Stimulated activated CD8-positive, alpha-beta memory T cell treated with anti-CD3 and anti-CD28 coated beads, Interleukin-7, amount 100 ng/mL, for 48 hours (primary cell): ENCODE measurements at places on chromosomes 3 and 15.
A peak's percentile ranks its signal among the peaks of the same experiment; 100 is the strongest.

GRCh38 chr15:58742022-58742813, 7.3 kb downstream of the ADAM10 start:
- DNase-seq = no peak

DNA sequence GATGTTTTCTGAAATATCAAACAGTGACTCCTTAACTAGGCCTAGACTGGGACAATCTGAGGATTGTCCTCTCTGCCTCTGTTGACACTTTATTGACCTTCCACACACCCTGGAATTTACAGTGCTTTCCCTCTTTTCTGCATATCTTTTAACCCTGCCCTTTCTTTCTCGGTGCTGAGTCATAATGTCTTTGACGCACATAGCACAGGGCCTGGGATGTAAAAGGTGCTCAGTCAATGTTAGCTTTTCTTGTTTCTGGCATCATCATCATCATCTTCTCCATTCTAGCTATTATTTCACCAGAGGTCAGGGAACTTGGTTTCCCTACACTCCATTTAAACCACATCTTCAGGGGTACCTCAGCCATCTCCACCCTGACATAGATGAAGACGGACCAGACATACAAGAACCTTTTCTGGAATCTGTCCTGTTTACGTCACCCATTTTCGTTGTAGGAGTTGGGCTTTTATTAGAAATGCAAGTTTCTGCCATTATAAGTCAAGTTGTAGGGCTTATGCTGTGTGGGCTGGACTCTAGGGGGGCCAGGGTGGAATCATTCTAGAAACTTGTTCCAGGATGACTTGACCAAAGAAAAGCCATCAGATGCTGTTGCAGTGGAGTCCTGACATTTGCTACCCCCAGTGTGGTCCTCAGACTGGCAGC, 46.6 kb downstream of the ZBTB38 start:
- no peak for DNase-seq

GRCh38 chr15:51054535-51054934, 40.2 kb downstream of the TNFAIP8L3 start:
- no peak for DNase-seq

DNA sequence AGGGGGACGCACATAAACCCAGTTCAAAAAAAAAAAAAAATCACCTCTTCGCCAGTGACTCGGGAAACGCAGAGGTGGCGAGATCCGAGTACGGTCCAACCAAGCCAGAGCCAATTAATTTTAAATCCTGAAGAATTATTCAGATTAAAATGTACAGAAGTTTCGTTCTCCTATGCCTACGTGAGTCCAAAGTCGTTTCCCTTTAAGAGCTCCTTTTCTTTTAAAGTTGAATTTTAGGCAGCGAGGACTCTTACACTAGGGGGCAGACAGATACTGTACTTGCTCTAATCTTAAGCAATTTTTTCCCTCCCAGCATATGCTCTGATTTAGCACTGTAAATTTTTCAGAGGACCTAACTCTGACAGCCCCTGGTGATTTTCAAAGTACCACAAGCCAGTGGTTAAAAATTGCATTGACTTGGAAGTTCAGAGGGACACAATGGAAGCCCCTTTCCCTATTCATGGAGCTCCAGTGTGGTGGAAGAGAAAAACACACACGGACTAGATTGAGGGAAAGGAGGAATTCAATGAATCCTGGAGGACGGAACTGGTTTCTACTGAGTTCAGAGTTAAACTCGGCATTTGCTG, 3.3 kb upstream of the NR2F2 start:
- no peak for DNase-seq

- no peak for DNase-seq
Measured at GRCh38 chr3:21326704-21327475, 424.1 kb downstream of the ZNF385D start.

- DNase-seq = no peak
Measured at GRCh38 chr3:187836823-187837770, 91.8 kb upstream of the BCL6 start.

- no peak for DNase-seq
Measured at GRCh38 chr3:152434142-152434541, 165.4 kb downstream of the MBNL1 start.

DNA sequence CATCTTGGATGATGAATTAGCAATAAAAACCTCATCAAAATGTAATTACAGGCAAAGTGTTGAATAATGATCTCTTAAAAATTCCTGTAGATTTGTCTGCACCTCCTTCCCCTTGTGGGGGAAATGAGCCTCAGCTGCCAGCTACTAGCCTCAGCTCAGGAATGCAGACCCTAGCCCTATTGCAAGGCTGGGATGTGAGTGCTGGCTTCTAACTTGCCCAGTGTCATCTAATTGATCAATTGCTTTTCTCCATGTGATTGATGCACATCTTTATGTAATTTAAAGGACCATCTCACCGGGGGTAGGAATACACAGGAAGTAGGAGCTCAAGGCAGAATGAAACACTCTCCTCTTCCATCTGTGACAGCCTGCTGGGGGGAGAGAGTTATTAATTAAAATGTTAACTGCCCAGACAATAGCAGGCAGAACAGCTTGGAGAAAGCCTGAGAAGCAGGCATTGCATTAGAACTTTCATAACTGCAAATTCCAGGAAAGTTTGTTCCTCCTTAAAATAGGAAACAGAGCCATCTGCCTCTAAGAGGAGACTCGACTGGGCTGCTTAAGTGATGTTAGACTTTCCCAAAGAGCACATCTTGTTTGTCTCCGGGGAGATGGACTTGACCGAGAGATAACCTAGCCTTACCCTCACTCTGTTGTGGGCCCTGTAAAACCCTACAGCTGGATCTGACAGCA, 69.6 kb downstream of the LRTM1 start:
- DNase-seq = no peak

GRCh38 chr3:85783291-85783690, 824.5 kb downstream of the CADM2 start:
- DNase-seq = no peak

DNA sequence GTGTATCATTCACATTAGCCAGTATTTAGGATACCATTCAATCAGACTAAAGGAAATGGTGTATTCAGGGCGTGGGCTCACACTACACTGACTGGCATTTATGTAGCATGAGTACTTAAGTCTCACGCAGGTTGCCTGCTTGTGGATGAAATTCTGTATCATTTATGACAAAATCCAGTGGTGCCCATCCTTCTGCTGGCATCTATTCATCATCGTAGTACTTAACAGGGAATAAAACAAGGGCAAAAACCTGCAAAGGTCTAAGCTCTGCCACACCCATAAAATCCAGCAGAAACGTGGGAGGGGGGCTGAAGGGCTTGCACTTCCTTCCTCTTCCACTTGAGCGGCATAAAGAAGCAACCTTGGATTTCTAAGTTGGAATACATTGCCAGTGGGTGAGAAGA, 2.7 kb downstream of the GAP43 start:
- no peak for DNase-seq

DNA sequence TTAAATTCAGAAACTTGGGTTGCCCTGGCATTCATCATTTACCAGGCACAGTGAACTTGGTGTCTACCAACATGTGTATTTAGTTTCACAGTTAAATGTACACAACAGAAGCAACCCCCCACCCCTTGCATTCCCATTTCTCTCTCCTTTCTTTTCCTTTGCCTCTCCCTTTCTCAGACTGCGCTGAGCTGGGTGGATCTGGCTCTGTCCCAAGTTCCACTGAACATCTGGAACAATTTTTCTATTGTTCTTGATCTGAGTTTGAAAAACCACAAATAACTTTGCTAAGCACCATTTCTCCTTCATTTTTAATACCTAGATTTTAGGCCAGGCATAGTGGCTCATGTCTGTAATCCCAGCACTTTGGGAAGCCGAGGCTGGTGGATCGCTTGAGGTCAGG, 242.2 kb downstream of the ABHD5 start:
- DNase-seq = no peak

- no peak for DNase-seq
Measured at GRCh38 chr15:79598639-79599038, 166.5 kb downstream of the MINAR1 start.

GRCh38 chr3:124333931-124334640, 342.2 kb upstream of the ROPN1 start:
- no peak for DNase-seq

DNA sequence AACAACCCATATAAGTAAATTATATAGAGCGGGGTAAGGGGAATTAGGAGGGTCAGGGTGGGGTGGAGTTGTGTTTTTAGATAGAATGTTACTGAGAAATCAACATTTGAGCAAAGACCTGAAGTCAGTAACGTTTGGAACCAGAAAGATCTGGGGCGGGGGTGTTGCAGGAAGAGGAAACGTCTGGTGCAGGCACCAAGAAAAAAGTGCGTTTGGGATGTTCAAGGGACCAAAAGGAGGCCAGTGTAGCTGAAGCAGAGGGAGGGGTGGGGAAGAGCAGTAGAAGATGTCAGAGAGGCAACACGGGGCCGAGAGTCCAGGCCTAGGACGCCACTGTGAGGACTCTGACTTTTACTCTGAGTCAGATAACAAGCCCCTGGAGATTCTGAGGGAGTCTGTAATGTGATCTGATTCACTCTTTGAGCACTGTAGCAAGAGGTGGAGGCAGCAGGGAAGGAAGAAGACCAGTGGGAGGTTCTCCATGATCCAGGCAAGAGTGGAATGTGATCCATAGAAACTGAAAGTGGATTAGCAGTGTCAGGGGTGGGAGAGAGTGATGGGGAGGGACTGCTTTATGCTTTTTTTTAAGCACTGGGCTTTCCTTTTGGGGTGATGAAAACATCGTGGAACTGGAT, 179.3 kb upstream of the CHRM5 start:
- no peak for DNase-seq

- DNase-seq = no peak
Measured at GRCh38 chr15:27714675-27715074, 384.4 kb downstream of the OCA2 start.

- no peak for DNase-seq
Measured at GRCh38 chr15:41337631-41338522, 5.2 kb downstream of the NUSAP1 start.

- DNase-seq = no peak
Measured at GRCh38 chr15:69158201-69158842, 2.1 kb upstream of the GLCE start.

GRCh38 chr3:124652009-124652408, 78.2 kb upstream of the UMPS start:
- DNase-seq = no peak

DNA sequence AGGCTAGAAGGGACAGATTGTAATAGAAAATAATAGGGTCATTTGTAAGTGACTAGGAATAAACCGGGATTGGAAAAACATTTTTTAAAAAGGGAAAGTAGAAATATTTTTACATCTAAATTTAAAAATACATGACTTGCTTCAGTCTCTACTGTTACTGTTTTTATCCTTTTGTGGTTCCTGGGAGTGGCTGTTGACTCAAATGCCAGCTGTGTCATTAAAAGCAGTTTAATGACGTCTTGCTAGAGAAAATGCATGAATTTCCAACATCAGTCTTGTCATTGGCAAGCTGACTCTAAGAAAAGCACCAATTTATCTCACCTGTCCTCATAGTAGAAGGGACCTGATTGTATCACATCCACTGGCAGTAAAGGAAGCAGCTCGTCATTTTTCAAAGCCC, 16.7 kb upstream of the LCMT2 start:
- DNase-seq = no peak

DNA sequence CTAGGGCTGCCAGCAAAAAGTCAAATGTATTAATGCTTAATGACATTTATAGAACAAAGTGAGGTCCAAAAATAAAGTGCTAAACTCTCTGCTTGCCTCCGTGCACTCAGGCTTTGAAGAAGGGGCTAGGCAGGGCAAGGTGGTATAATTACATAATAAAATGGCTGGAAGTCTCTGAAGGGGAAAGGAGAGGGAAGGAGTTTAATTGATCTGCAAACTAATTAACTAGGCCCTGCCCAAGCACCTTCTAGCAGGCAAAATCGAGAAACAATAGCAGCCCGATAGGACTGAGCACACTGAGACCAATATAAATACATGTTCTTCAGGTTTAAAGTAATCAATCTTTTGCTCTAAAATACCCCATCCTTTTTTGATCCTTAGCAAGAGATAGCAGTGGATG, 13.0 kb downstream of the DIS3L start:
- no peak for DNase-seq

DNA sequence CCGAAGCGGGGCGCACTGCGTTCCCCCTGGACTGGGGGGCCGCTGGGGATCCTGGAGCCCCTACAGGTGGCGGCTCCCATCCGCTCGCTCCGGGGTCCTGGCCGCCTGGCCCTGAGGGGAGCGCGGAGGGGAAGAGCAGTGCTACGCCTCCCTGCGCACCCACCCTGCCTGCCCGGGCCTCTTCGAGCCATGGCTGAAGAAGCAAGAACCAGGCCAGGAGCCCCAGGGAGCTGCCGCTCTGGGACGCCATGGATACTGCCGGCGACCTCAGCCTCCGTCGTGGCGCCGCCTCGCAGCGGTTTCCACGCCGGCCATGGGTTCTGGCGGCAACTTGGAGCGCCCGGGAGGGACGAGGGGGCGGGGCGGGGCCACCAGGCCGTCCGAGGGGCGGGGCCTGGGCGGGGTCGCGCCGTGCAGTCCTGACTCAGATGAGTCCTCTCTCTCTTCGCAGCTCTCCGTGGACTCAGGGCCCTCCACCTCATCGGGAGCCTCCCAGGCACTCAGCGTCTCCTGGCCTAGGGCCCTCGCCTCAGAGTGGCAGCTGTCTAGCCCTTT, 50.9 kb downstream of the MYL3 start:
- DNase-seq = peak; percentile 39

- DNase-seq = no peak
Measured at GRCh38 chr15:41895491-41895890, 1.6 kb upstream of the SPTBN5 start.

- no peak for DNase-seq
Measured at GRCh38 chr3:56061279-56061626, 407.0 kb downstream of the ERC2 start.

DNA sequence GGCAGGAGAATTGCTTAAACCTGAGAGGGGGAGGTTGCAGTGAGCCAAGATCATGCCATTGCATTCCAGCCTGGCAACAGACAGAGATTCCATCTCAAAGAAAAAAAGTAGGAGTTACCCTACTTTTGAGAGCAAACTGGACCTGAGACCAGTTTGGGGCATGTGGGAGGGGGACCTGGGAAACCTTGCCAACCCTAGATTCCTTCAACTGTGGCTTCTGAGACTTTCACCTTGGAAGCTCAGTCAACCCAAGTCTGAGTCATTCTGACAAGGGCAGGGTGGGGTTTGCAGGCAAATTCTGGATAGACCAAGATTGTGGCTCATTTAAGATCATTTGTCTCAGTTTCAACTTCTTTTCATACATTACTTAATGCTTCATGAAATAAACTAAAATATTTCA, 23.8 kb upstream of the SIAH2 start:
- no peak for DNase-seq

GRCh38 chr15:49164865-49165264, 5.2 kb upstream of the GALK2 start:
- no peak for DNase-seq

DNA sequence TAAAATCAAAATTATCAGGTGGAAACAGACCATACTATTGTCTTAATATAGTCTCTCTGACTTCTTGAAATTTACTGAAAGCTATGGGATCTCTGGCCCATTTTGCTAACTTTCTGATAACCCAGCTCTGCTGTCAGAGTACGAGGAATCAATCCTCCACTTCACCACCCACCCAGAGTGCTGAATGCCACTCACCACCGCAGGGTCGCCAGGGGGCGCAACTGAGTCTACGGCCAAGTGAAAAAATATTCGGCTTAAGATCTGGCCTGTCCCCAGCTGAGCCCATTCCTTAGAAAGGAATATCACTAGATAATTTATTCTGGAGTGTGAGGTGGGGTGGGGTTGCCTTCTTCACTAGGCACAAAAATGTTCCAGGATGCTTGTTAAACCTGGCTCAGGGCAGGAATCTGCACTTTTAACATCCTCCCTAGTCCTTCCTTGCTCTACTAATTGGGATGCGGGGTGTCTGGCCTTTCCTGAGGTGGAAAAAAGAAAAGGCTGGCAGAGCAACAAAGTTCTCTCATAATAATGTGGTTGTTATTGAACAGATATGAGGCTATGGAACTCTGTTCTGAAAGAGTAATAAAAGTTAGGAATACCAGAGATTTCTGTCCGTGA, 520.6 kb downstream of the MFSD1 start:
- peak; percentile 2 for DNase-seq
